ENCODE measurements at places on chromosomes 12 and 14.
A peak's percentile ranks its signal among the peaks of the same experiment; 100 is the strongest.

GRCh38 chr12:6026998-6027397 is 81.9 kb upstream of the ANO2 start:
- DNase-seq = no peak

DNA sequence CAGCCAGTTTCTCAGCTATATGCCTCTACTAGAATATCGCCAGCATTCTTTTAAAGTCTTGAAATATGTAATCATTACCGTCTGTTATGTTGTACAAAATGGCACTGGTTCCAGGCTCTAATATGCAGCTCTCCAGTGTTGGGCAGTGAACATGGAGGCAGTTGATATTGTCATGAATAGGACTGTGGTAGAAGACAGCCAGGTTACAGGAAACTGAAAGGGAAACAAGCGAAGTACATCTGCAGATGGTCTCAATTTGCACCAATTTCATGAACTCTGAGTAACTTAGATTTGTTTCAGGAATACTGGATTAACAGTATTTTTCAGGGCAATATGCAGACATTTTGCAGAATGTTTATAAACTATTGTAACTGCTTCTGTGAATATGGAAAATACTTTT is 13.4 kb upstream of the KLHL42 start:
- no peak for DNase-seq

- no peak for DNase-seq
These were observed 447.1 kb upstream of the SEL1L start for GRCh38 chr14:81980601-81981306.

DNA sequence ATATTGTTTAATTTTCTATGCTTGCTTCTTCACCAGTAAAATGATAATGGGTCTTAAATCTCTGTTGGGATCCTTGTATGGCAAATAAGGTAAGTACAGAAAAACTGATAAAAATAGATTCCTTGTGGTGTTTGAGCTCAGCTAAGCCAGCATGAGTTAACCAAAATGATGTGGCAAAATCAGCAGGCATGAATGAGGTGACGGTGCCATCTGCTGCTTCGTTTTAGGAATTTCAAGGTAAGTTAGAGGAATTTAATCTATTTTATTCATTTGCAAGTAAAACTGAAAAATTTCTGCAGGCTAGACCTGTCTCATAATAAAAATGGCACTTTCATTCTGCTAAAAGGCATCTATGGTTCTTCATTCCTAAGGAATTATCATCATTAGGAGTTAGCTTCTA is 10.0 kb upstream of the CLEC7A start:
- DNase-seq = no peak

- no peak for DNase-seq
These were observed 21.3 kb downstream of the DACT1 start for GRCh38 chr14:58659061-58659460.

- DNase-seq = no peak
These were observed 85.5 kb downstream of the CACNA1C start for GRCh38 chr12:2138294-2138693.

DNA sequence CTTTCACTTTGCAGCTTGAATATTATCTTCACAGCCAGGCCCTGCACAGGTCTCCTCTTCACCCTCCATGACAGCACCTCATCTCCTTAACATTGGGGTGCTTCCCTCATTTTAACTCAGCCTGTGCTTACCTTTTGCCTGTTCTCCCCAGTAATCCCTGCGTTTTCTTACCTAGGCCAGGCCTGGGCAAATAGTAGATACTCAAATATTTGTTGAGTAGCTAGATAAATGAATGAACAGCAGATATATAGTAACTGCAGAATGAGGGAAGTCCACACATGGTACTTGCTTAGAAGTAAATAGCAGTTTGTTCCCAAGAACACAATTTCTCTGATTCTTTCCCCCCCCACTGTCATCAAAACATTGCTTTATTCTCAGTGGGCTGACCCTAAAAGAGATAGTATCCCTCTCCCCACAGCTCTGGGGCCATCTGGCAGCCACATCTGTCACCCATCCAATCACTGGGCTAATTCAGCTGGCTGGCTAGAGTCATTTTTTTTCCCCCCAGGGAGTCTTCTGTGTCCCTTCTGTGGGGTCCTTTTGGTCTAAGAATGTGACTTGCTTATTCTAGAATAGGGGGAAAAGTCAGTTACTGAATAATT is 43.2 kb downstream of the APPL2 start:
- peak; percentile 37 for DNase-seq

- DNase-seq = peak; percentile 32
These were observed 96.9 kb upstream of the FGD4 start for GRCh38 chr12:32302218-32303173.

- no peak for DNase-seq
These were observed 26.2 kb upstream of the TBX3 start for GRCh38 chr12:114710151-114710550.

DNA sequence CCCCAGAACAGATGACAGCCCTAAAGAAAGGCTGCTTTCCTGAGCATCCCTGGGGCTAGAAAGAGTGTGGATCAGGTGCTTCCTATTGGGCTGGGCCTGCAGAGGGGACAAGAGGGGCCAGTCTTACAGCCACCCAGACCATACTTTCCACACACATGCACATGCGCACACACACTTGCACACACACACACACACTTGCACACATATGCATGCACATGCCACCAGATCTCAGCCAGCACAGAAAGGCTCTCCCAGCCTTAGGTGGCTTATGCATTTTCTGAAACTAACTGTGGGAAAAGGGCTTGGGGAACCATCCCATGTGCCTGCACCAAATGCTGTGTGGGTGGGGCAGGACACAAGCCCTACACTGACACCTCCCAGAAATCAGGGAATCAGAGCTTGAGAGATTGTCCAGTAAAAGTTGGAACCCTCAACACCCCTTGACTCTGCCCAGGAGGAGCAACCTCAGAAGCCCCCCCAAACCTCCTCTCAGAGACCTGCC is 2.5 kb upstream of the DIO3 start:
- no peak for DNase-seq

DNA sequence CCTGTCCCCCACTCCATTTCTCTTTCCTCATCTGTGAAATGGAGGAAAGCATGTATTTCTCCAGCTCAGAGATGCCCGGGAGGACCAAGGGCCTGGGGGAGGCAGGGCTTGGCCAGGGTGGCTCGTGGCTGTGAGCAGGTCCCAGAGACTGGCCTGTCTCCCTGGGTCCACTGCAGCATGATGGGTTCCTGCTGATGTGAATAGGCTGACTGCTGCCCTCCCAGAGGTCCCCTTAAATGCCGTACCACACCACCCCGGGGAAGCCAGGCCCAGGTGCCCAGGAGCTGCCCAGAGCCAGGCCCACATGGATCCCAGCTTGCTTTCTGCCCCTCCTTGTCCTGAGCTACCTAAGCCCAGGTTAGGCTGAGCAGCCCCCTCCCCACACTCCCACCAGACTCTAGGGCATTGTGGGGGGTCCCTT is 158.2 kb upstream of the C14orf180 start:
- DNase-seq = no peak

DNA sequence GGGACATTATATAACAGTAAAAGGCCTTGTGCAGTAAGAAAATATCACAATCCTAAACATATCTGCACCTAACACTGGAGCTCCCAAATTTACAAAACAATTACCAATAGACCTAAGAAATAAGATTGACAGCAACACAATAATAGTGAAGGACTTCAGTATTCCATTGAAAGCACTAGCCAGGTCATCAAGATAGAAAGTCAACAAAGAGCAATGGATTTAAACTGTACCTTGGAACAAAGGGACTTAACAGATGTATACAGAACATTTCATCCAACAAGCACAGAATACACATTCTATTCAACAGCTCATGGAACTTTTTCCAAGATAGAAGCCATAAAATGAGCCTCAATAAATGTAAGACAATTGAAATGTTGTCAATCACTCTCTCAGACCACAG is 209.5 kb upstream of the ARHGAP5 start:
- DNase-seq = no peak

GRCh38 chr12:32476446-32476845 is 77.1 kb downstream of the FGD4 start:
- no peak for DNase-seq

- no peak for DNase-seq
These were observed 15.1 kb upstream of the SLC25A3 start for GRCh38 chr12:98578392-98578791.

DNA sequence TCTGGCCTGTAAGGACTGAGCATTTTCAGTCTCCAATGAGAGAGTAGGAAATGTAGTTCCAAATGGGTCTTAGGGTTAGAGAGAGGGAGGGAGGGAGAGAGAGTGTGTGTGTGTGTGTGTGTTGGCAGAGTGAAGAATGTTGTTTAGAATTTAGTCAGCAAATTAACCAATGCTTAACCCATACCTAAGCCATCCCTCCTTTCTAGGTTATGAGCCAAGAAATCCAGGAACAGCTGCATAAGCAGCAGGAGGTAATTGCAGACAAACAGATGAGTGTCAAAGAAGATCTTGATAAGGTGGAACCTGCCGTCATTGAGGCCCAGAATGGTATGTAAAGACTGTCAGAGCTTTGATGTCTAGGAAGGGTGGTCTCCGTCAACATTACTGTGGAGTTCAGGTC is 56.9 kb downstream of the HSP90AA1 start:
- peak; percentile 55 for DNase-seq

DNA sequence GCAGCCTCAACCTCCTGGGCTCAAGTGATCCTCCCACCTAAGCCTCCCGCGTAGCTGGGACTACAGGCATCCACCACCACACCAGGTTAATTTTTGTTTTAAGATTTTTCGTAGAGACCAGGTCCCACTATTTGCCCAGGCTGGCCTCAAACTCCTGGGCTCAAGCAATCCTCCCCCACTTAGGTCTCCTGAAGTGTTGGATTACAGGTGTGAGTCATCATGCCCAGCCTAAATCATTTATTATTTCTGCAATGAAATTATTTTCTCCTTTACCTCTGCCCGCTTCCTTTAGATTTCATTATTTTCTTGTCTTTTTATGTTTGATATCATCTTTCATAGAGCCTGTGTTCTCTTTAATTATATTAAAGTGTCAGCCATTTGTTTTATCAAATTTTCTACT is 165.2 kb upstream of the OTX2 start:
- no peak for DNase-seq

- DNase-seq = no peak
These were observed 2.9 kb upstream of the TEP1 start for GRCh38 chr14:20416223-20416622.

DNA sequence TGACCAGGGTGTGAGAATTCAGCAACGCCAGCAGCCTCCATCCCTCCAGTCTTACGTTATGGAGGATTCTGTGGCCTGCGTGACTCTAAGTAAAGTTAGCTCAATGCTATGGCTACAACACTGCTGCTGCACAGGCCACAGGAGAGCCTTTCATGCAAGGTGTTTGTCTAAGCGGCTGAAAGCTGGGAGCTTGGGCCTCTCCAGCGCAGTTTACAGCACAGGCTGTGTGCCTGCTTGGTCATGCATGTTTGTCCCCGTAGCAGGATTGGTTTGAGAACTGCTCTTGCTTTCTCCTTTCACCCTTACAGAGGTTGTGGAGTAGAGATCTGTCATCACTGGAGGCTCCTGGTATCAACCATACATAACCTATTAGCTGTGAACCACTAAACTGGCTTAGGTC is 113.1 kb upstream of the TMCC3 start:
- no peak for DNase-seq

GRCh38 chr14:94707494-94707893 is 62.4 kb downstream of the GSC start:
- DNase-seq = no peak

DNA sequence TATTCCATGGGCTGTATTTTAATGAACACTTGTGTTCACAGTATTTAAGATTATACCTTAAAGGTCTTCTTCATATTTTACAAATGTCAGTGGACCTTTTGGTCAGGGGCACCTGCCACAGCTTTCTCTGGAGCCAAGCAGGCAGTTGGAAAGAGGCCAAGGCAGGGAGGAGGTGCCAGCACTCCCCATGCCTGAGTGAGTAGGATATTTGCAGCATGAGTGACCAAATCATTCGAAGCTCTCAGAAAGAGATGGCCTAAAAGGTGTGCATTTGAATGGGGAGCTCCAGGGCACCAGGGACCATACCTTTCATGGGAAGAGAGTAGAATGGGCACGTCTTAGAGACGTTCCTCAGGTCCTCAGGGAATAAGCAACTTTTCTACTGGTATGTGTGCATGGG is 121.6 kb downstream of the GPR135 start:
- DNase-seq = peak; percentile 57

DNA sequence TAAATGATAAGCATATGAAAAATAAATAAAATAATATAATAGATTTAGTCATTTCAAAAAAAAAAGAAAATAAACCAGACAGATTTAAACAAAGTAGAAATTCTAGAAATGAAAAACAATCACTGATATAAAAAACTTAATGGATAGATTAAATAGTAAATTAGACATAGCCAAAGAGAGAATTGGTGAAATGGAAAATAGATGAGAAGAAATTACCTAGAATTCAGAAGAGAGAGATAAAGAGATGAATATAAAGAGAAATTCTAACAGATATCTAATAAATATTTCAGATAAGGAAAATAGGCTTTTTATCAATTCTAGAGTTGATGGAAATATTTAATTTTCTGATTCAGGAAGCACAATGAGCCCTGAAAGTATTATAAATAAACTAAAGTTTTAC is 123.1 kb downstream of the PRIMA1 start:
- no peak for DNase-seq

- no peak for DNase-seq
These were observed 133.6 kb upstream of the SSTR1 start for GRCh38 chr14:38074081-38074480.

- no peak for DNase-seq
These were observed 15.8 kb upstream of the PPP4R4 start for GRCh38 chr14:94158239-94158883.

- no peak for DNase-seq
These were observed 505.5 kb downstream of the NPAS3 start for GRCh38 chr14:33444136-33444535.

DNA sequence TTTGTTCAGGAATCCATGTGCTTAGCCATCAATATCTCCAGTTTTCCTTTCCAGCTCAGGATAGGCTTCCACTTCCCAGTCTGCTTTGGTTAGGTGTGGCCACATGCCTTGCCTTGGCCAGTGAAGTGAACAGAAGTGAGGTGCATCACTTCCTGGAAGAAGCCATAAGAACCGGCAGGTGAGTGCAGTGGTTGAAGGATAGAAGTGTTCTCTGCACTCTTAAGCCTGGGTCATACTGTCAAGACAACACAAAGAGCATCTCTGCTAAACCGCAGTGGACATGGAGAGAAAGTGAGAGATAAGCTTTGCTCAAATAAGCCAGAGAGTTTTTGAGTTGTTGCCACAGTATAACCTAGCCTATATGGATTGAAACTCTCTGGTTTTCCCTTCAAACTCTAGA is 11.4 kb downstream of the GNG2 start:
- no peak for DNase-seq

DNA sequence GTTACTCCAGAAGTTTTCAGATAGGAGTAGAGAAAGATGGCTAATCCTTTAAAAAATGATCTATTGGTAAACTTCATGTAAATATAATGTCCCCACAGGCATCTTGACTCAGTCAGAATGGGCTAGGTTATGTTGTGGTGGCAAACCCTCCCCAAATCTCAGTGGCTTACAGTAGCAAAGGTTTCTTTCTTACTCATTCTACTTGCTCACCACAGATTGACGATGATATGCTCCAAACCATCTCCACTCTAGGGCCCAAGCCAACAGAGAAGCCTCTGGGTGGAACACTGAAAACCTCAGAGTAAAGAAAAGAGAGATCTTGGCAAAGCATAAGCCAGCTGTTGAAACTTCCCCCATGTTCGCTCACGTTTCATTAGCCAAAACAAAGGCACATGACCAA is 146.4 kb downstream of the EMP1 start:
- DNase-seq = no peak
